ENCODE measurements at places on chromosomes 6 and 20. TPM values are rescaled to one million over a fixed set of nuclear protein-coding genes. Genes with fewer than 3 reads are reported as not detected.

Gene LY6G6F
- not detected for total RNA-seq

Gene ECT2L
- not detected for total RNA-seq

Gene ZNF165
- total RNA-seq = 0.48 TPM

Gene SLC22A2
- not detected for total RNA-seq

Gene OR2H2
- not detected for total RNA-seq

Gene PRICKLE4
- 3.1 TPM for total RNA-seq

Gene BHLHE23
- total RNA-seq = not detected

Gene MAP1LC3A
- total RNA-seq = 52.3 TPM

Gene HLA-A
- total RNA-seq = 327 TPM

Gene GMPR
- 2.0 TPM for total RNA-seq

Gene SPATA25
- total RNA-seq = 1.7 TPM

Gene TTI1
- 13.4 TPM for total RNA-seq

Gene TNF
- 0.79 TPM for total RNA-seq

DNA sequence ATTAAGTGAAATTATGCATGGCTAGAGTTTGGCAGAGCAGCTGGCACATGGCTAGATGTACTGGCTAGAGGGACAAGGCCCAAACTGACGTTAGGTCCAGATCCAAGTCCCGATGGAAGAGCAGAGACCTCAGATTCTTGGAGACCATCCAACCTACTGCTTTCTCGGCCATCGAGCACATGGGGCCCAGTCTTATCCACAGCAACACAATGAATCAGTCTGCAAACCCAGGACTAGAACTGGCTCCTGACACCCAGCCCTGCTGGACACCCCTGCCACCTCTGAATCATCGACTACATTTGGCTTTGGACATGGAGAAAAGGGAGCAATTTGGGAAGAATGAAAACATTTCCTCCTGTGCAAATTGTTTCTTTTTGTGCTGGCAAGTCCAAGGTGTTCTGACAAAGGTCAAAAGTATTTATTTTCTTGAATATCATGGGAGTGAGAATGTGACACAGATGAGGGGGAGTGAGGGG lies 23.9 kb upstream of the YWHAB start:
- peak; percentile 63 for DNase-seq

DNA sequence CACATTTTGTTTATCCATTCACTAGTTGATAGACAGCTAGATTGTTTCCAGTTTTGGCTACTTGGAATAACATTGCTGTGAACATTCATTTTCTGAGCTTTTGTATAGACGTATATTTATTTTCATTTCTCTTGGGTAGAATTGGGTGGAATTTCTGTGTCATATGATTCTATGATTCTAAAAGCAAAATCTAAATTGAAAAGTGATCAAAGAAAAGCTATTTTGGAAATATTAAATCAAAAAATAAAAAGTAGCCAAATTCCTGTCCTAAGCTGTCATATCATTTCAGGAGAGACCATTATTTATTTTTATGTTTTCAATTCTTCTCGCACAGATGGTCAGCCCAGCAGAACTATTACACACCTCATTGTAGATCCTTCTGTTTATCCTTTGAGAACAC lies 229.2 kb downstream of the COL12A1 start:
- DNase-seq = no peak

DNA sequence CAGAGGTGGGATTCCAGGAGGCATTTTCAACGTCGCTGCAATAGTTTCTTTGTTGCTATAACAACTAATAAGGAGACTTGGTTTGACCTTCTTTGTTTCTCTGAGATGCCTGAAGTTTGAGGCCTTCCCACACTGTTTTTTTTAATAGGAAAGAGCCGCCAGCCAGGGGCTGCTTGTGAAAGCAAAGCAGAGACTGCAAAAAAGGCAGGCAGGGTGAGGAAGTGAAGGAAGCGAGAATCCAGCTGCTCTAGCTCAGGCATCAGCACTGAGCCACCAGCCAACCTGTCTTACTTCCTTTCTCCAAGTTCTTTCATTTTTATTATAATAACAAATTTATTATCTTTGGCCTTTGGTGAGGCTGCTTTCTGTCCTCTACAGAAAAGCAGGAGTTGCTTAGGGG lies 179.1 kb downstream of the DOK5 start:
- DNase-seq = no peak

DNA sequence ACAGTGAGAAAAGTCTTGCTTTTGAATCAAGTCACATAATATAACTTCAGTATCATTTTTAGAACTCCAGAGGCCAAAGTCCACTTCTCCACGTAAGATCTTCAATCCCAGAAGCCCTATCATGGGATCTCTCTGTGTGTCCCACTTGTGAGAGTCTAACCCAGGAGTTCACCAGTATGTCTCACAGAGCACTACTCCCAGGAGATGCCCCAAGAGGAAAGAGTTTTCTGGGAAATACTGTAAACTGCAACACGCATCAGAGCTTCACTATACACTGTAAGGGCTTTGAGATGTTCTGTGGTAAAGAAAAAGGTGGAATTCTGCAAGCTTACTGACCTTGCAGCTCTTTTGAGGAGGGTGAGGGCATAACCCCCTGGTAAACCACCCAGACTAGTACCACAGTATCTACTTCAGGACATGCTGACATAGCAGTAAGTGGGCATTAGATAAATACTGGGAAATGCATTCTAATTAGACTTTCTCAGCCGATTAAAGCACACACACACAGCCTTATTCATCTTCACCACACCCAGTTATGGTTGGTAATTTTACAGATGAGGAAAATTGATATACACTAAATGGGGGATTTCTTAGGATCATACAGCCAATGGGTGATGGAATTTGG lies 12.3 kb downstream of the DCBLD1 start:
- no peak for DNase-seq

- DNase-seq = peak; percentile 75
Measured at GRCh38 chr6:155314773-155315515, 660 bp upstream of the TFB1M start.

DNA sequence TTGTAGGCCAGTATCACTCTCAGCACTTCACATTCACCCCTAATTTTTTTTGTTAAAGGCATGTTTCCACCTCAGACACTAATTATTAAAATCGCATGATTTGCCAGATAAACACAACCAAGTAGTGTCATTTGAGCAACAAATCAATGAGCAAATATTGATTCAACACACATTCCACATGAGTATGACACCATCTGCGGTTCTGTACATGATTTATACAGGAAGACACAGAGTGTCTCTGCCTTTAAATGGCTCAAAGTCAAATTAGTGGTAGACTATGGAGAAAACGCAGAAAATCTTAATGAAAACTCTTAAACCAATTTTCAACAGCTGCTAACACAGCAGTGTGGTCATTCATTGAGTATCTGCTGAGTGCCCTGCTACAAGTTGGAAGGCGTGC lies 300.2 kb downstream of the SOX4 start:
- no peak for DNase-seq

DNA sequence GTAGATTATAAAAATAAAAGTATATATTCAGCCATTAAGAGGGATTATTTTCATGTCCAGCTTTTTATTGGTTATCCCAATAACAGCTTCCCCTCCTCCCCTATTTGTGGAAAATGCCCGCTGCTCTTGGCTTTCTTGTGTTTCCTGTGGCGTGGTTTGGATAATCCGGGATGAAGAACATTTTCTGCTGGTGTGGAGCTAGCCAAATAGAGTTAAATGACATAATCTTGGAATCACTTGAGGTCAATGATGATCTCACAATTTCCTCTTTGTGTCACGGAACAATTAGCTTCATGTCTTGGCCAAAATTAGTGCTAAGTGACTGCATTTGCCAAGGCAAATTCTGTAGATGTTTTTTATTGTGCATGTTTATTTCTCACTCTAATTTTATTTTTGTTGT lies 394.0 kb downstream of the LAMA2 start:
- DNase-seq = peak; percentile 5

DNA sequence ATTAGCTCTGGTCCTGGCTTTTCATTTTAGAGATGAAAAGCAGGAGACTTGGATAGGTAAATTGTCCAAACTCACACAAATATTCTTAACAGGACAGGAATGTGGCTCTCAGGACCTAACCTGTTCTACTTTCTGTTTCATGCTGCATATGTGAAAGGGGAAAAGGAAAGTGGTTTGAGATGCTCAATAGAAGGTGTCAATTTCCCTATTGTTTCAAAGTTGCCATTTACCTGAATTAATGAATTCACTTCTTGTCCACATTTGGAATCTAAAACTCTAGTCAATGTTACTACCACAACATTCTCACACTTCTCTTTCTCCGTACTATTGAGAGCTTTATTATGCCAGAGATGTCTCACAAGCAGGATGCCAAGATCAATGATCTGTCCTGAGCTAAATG lies 4.8 kb upstream of the EFHC1 start:
- no peak for DNase-seq

DNA sequence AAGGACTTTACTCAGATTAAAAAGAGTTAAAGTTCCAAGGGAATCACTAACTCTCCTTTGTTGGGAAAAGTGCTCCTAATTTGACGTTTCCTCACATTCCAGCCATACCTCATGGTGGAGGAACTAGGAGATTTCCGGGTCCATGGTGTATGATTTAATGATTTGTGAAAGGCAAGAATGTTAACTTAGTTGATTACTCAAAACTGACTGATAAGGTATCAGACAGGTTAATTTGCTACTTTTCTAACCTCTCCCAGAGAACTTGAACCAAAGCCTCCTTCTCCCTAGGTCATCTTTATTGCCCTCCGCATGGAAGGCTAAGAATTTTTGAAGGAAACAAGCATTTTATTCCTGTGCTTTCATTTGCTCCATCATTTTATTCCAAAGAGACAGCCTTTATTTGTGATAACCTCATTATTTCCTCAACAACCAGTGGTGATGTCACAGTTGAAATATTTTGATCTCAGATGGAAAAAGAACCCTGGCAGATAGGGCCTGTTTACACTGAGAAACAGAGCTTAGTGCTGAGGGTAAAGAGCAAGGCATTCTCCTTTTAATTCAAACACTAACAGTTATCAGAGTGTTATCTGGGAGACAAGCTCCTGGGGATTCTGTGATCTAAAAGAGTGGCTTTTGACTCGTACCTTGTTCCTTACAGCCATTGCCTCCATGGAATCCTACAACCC lies 57.4 kb upstream of the BMP2 start:
- DNase-seq = no peak

GRCh38 chr6:44166591-44167184 lies 8.1 kb downstream of the CAPN11 start:
- no peak for DNase-seq

GRCh38 chr6:67694127-67694526 lies 941.0 kb upstream of the ADGRB3 start:
- DNase-seq = no peak

DNA sequence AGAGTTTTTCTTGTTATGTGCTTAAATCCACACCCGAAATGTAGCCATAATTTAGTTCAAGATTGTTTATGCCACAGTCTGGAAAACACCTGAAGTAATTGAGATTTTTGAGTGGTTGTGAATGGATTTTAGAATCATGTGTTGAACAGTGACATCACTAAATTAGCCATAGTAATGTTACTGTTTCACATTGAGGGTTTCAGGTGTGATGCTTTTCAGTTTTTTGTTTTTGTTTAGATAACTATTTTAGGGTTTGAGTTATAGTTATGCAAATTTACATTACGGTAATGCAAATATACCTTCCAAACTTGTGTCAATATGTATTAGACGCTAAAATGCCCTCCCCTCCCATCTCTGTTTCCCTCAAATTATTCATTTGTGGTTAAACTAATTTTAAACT lies 22.9 kb downstream of the QKI start:
- no peak for DNase-seq

GRCh38 chr6:106397431-106397830 lies 36.9 kb downstream of the CRYBG1 start:
- no peak for DNase-seq

DNA sequence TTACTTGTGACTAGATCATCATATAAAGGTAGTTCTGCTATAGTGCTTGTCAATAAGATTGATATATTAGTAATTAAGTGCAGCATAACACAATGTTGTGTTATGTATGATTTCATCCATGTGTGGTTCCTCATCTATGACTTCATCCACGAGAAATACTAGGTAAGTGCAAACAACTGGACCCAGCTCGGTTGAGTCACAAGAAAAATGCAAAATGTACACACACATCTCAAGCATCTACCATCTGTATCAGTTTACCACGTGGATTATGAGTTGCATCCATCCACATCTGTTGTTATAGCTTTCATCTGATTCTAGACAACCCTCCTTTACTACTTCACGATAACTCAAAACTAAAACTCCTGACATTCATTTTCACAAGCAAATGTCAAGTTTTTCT lies 517.0 kb upstream of the CITED2 start:
- peak; percentile 68 for DNase-seq

GRCh38 chr20:44649976-44650375 lies 1.5 kb downstream of the ADA start:
- DNase-seq = no peak

GRCh38 chr6:111231090-111231459 lies 143.8 kb downstream of the SLC16A10 start:
- no peak for DNase-seq

GRCh38 chr6:32973144-32974015 lies 5.0 kb downstream of the BRD2 start:
- DNase-seq = no peak

- DNase-seq = no peak
Measured at GRCh38 chr6:89942601-89943000, 48.3 kb downstream of the GJA10 start.

DNA sequence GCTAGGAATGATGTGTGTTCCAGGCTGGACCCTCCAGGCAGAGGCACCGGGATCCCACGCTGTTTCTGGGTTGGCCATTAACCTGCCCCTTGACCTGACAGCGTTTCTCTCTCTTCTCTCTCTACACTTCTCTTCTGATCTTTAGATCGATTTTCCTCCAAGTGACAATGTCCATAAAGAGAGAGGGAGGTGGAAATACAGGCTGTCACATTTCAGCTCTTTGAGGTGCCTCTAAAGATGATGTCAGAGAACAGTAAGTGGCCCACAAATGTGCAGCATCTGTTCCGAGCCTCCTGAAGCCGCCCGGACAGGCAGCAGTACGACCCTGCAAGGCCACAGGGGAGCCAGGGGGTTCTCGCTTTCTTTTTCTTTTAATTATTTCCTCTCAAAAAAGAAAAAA lies 2.5 kb upstream of the SLCO4A1 start:
- DNase-seq = no peak

- peak; percentile 97 for DNase-seq
Measured at GRCh38 chr6:152170702-152171667, 363.5 kb downstream of the ESR1 start.

DNA sequence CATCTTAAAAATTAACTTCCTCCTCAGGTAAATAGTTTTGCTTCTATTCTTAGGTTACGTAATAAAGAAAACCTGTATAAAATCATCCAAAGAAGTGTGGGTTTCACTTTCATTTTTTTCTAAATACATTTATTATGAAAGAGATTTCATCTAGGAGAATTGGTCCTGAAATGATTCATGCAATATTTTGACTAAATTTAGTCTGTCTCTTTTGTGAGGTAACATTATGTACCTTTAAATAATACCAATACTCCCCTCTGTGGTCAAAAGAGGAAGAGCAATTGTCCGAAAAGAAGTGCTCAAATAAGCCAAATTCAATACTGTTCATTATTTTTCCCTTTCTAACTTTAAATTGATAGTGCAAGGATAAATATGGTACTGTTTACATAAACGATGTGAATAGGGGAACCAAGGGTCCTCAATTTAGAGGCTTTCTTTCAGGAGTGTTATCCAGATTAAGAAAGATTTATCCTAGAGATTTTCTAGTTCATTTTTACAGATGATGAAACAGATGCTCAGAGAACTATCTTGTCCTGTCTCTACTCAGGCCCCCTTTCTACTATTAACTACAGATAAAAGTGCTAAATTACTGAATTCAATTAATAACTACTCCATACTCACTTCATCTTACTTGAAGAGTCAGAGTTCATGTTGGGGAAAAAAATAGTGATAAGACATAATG lies 26.2 kb downstream of the CYP39A1 start:
- no peak for DNase-seq

- DNase-seq = no peak
Measured at GRCh38 chr20:3803854-3804253, 7.7 kb downstream of the CDC25B start.

GRCh38 chr6:70725817-70726415 lies 58.2 kb downstream of the SMAP1 start:
- peak; percentile 3 for DNase-seq
